ENCODE measurements at places on chromosomes 4 and X. TPM values are rescaled to one million over a fixed set of nuclear protein-coding genes. Genes with fewer than 3 reads are reported as not detected.

DNA sequence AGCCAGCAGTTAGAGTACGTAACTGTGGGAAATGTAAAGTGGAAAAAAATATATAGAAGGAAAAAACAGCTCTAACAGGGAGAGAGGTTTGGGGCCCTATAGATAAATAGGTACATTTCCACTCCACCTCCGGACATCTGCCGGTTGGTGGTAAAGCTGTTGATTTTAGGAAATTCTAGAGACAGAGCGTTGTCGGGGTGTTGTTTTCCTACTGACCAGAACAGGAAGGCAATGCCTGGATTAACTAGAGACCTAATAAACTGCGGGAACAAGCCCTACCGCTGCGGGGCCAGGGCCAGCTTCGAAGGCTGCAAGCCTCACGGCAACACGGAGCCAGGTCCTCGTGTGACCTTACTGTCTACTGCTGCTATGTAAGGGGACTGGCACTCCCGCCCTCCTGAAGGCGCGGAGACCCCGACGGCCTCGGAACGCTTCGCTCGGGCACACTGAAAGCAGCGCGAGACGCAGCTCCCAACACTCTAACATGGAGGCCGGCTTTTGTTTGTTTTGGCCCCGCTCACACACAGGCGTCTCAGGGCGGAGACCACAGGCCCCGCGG, 702 bp upstream of the CDKN2AIP start:
- peak; percentile 13 for DNase-seq

DNA sequence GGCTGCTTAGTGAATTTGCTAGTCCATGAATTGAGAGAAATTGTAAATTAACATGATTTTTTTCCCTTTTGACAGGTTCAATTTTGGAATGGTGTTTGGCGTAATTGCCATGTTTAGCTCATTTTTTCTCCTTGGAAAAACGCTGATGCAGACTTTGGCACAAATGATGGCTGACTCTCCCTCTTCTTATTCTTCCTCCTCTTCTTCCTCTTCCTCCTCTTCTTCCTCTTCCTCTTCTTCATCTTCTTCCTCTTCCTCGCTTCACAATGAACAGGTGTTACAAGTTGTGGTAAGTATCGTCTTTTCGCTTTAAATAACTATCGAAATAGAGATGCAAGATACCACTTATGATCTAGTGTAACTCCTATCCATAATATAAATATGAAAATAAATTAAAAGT, 5.7 kb downstream of the MBTPS2 start:
- no peak for DNase-seq

DNA sequence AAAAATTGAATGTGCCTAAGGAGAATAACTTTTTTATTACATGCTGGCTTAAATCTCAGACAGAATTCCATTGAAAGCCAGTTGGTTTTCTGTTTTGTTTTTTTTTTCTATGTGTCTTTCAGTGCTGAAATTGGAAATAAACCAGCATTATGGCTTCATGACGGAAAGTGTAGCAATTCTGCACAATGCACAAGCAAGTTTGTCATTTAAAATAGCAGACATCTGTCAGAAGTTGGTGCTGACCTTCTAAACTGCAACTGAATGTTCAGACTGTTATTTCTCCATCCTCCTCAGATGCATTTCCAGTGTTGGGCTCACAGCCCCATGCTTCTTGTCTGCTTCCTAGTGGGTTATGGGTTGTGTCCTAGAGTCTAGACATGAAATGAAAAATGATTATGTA, 107.2 kb upstream of the LIMCH1 start:
- no peak for DNase-seq

Gene TRIM61
- not detected for total RNA-seq

Gene COX18
- 32.5 TPM for total RNA-seq

Gene LONRF3
- total RNA-seq: 22.4 TPM

Gene BEX5
- total RNA-seq: 3.5 TPM
